Coronary artery (tissue), 2 donors: ENCODE measurements at places on chromosomes 6 and 20.

GRCh38 chr20:2696646-2697045, 4.1 kb downstream of the EBF4 start:
- DNase-seq = peak; percentile 28

DNA sequence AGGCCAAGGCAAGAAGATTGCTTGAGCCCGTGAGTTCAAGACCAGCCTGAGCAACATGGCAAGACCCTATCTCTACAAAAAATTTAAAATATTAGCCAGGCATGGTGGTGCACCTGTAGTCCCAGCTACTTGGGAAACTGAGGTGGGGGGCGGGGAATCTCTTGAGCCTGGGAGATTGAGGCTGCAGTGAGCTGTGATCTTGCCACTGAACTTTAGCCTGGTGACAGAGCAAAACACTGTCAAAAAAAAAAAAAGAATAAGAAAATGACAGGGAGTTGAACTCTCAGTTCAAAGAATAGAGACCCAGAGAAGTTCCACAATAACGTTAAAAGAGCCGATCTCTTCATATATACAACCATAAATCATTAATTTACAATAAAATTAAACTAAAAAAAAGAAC, 24.8 kb upstream of the AMD1 start:
- no peak for DNase-seq

GRCh38 chr6:1609041-1609647, 571 bp upstream of the FOXC1 start:
- peak; percentile 89 for DNase-seq

- no peak for DNase-seq
These were observed 35.8 kb upstream of the TMEM14A start for GRCh38 chr6:52635049-52635577.

- DNase-seq = no peak
These were observed 5.8 kb upstream of the ABHD16B start for GRCh38 chr20:63855363-63856097.
